M059J (cell line): ENCODE measurements at places on chromosomes 2 and 18. TPM values are rescaled to one million over a fixed set of nuclear protein-coding genes. Genes with fewer than 3 reads are reported as not detected.

Gene ICOS
- not detected in 2 replicates for total RNA-seq

Gene ANKRD12
- total RNA-seq = 16.0 and 24.5 TPM in 2 replicates

GRCh38 chr2:207549145-207549544 lies 19.4 kb downstream of the CREB1 start:
- DNase-seq = no peak

Gene PDE11A
- 0.49 and 2.0 TPM in 2 replicates for total RNA-seq

DNA sequence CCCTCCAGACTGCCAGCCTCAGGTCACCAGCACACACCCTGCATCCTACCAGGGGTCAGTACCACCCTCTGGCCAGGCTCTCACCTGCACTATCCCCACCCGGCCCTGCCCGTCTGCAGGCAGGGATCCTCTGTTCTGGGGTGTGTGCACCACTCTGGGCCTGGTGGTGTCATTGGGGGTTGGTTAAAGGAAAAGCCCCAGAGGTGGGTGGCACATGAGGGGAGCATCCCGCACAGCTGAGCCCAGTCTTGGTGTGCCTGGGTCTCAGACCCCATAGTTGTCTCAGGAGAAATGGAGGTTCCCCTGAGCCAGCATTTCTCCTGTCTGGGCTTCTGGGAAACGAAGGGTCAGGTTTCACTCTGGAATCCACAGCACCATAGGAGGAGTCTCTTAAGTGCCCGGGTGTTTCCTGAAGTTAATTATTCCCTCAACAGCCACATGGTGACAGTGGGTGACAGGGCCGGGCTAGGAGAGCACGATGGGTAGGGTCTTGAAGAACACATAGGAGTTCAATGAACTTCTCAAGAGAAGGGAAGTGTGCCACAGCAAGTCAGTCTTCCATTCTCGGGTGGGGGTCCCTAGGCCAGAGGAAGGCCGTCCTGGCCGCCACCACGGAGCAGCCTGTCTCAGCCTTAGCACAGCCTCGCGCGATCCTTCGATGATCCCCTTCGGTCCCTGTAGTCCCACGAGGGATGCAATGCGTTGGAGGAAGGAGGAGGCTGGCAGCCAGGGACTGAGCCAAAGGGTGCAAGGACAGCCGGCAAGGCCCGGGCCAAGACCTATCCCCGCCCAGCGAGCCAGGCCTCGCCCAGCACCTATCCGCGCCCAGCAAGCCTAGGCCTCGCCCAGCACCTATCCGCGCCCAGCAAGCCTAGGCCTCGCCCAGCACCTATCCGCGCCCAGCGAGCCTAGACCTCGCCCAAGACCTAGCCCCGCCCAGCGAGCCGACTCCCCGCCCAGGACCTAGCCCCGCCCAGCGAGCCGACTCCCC lies 1.1 kb upstream of the FARP2 start:
- DNase-seq = peak; percentile 34

GRCh38 chr2:2901384-2902345 lies 476.0 kb downstream of the EIPR1 start:
- no peak for DNase-seq

Gene SH2D6
- total RNA-seq = not detected in 2 replicates

DNA sequence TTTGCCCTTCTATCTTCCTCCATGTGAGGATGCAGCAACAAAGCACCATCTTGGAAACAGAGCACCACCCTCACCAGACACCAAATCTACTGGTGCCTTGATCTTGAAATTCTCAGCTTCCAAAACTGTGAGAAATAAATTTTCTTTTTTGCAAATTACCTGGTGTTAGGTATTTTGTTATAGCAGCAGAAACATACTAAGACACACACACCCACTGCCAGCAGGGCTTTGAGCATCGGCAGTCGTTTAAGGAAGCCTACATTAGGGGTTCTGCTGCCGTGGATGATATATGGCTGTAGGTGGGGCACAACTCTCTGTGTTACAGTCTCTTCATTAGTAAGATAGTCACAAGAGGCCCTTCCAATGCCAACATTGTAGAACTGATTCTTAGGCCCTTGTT lies 20.7 kb upstream of the MFSD6 start:
- no peak for DNase-seq

DNA sequence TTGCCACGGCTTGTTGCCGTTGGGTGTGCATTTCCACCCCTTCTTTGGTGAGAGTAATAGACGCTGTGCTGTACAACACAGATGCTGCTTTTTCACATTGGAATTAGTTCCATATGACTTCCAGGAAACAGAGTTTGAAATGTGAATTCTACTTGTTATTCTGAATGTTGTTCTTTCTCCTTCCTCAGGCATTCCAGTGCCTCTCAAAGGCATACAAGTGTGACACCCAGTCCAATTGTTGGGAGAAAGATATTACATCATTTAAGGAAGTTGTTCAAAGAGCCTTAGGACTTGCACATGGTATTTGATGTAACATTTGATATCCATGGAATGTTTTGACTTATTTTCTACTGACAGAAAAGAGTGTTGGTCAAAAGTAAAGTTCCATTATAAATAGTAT lies 134.4 kb upstream of the LTBP1 start:
- DNase-seq = no peak

- no peak for DNase-seq
Measured at GRCh38 chr2:161116509-161116908, 43.7 kb upstream of the TANK start.

Gene CYBRD1
- total RNA-seq = 43.7 and 54.7 TPM in 2 replicates
